ENCODE measurements at places on chromosomes 2 and 18.

DNA sequence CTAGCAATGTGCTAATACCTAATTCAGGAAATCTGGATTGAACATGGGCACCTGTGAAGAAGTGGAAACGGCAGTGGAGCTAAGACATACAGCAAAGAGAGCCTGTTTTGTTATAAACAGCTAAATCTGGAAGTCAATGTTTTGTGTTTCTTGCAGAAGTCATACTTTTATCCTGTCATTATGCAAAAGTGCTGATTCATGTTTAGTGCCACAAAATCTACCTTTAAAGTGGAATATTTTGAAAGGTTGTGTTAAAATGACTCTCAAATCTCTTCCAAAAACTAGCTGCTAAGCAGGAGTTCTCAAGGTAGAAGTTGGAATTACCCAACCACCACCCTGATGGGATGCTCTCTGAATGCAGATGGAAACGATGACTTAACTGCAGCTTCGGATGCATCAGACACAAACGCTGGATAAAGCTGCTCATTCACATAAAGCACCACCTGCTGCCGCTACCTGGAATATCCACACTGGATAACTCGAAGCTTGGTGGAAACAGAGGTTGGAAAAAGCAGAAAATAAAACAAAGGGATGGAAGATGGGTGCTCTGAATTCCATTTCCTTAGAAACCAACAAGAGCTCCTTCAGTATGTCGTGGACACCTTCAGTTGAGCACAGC, 132.6 kb upstream of the ZNF236 start:
- no peak for DNase-seq

GRCh38 chr2:102141011-102141943, 1.3 kb upstream of the IL1R1 start:
- no peak for DNase-seq

DNA sequence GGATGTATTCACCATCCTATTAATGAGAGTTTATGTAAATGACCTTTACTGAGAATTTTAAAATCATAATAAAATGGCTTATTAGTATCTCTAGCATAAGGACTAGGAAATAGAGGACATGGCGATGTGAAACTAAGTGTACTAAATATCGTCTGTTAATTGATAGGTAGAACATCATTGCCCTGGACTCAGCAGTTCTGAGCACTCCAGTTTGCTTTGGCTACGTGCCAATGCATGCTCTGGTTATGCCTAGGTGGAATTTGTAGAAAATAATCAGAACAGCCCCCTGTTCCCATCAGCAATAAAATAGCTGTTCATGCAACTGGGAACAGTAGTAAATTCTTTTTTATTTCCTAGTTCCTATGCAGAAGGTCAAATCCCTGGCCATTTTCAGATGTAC, 247.8 kb downstream of the DOK6 start:
- no peak for DNase-seq

GRCh38 chr2:569681-570080, 107.5 kb downstream of the TMEM18 start:
- no peak for DNase-seq

- DNase-seq, result no peak
These were observed 85.2 kb upstream of the SESTD1 start for GRCh38 chr2:179349670-179350303.

- DNase-seq, result no peak
These were observed 33.1 kb upstream of the MYO1B start for GRCh38 chr2:191212119-191212518.

- DNase-seq, result no peak
These were observed 48.6 kb downstream of the NTSR2 start for GRCh38 chr2:11621410-11621809.

Measured in activated CD4-positive, alpha-beta T cell treated with anti-CD3 and anti-CD28 coated beads, Interleukin-2, amount 50 U/mL, for 48 hours (primary cell).